Activated naive CD4-positive, alpha-beta T cell treated with anti-CD3 and anti-CD28 coated beads, Interleukin-2, amount 10 ng/mL, durations not matched to agents 7 days and 5 days (primary cell): ENCODE measurements at places on chromosomes 1 and 21.

DNA sequence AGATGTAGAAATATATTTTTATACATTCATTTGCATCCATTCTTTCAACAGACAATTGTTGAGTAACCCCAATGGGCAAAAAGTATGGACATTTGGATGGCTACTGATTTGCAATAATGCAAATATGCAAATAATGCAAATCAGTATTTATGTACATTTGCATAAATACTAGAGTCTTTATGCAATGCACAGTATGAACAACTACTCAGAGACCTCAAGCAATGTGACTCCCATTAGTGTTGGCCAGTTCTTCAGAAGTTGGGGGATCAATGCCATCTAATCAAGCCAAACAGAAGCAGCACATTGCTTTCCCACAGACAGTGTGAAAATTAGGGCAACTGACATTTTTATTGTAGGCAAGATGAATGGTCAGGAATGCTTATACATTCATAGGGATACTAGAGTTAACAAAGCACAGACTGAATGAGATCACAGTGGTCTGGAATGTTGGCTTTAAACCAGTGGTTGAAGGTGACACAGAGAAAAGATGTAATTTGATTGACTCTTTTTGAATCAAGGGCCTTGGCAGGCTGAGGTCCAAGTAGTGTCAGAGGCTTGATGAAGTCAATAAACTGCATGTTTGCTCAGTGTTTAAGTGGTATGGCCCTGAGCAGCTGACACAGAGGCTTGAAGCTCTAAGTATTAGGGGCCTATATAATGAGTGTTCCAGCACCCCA lies 256.6 kb downstream of the CTH start:
- H3K4me3 ChIP-seq, result no peak overlapping the region
- H3K36me3 ChIP-seq, result no peaks in the 10 kb centered on the region
- H3K27ac ChIP-seq, result no peak overlapping the region
- H3K4me1 ChIP-seq, result no peaks in the 10 kb centered on the region

GRCh38 chr1:71676979-71677925 lies 596.4 kb upstream of the ZRANB2 start:
- no peak overlapping the region for H3K27ac ChIP-seq
- no peaks in the 10 kb centered on the region for H3K27me3 ChIP-seq
- no peak for DNase-seq
- H3K4me3 ChIP-seq, result no peak overlapping the region

GRCh38 chr1:2237773-2238172 lies 9.7 kb downstream of the SKI start:
- peaks cover 86% of the 10 kb centered on the region for H3K4me1 ChIP-seq
- H3K4me3 ChIP-seq, result peak overlapping the region; percentile 48
- H3K27ac ChIP-seq, result peak overlapping the region; percentile 81
- H3K36me3 ChIP-seq, result peaks cover 45% of the 10 kb centered on the region
- no peaks in the 10 kb centered on the region for H3K27me3 ChIP-seq

DNA sequence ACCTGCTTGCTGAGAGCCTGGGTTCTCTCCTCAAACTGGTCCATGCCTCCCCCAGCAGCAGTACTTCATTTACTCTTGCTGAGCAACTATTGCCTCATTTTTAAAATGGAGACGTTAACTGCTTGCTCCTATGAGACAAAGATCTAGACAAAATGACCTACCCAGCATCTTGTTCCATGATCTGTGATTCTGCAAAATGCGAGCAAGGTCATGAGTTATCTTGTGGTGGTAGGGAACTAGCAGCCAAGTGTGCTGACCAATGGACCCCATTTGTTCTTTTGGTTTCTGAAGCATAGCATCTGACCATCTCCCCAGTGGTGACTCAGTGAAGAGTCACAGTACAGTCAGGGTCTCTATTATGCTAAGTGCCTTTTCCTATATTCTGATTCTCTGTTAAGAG lies 40.4 kb downstream of the TBX15 start:
- H3K4me1 ChIP-seq, result no peaks in the 10 kb centered on the region
- DNase-seq, result no peak
- H3K27ac ChIP-seq, result no peak overlapping the region
- H3K27me3 ChIP-seq, result no peaks in the 10 kb centered on the region
- H3K4me3 ChIP-seq, result no peak overlapping the region
